Stimulated activated CD4-positive, alpha-beta T cell treated with anti-CD3 and anti-CD28 coated beads, Interleukin-4, amount 100 ng/mL, for 24 hours (primary cell): ENCODE measurements at places on chromosomes 4 and X.

GRCh38 chr4:80876810-80877209 is 153.7 kb upstream of the BMP3 start:
- no peak for DNase-seq

- DNase-seq, result no peak
These were observed 48.0 kb downstream of the OTC start for GRCh38 chrX:38400389-38400910.

DNA sequence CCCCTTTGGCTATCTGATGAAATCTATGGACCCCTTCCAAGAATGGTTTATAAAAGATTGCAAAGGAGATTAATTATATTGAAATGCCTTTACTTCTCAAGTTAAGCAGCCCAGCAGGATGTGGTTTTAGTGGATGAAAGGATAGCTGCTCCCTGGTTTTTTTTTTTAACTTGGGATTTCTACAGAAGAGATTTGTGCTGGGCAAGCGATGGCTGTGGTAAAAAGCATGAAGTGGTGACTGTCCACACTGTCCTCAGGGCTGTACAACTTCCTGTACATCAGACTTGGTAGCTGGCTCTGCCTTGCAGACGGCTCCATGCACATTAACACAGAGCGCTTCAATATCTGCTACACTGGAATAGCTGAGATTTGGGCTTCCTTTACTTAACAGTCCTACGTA is 321.7 kb downstream of the DHX15 start:
- DNase-seq, result no peak

GRCh38 chr4:52015366-52015765 is 4.8 kb downstream of the LRRC66 start:
- DNase-seq, result no peak

GRCh38 chr4:2642968-2643367 is 106.5 kb downstream of the FAM193A start:
- no peak for DNase-seq

- DNase-seq, result no peak
These were observed 34.7 kb downstream of the CCNI start for GRCh38 chr4:77040854-77041725.

DNA sequence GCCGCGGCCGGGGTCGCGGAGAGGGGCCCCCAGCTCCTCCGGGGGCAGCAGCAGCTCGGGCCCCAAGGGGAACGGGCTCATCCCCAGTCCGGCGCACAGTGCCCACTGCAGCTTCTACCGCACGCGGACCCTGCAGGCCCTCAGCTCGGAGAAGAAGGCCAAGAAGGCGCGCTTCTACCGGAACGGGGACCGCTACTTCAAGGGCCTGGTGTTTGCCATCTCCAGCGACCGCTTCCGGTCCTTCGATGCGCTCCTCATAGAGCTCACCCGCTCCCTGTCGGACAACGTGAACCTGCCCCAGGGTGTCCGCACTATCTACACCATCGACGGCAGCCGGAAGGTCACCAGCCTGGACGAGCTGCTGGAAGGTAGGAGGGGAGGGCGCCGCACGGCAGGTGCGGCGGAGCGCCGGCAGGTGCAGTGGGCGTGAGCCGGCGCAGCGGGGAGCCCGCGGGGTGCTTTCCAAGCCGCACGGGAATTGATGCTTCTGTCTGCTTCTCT is 886 bp downstream of the DCLK2 start:
- DNase-seq, result no peak
